ENCODE measurements at places on chromosomes 12 and 14. TPM values are rescaled to one million over a fixed set of nuclear protein-coding genes. Genes with fewer than 3 reads are reported as not detected.

DNA sequence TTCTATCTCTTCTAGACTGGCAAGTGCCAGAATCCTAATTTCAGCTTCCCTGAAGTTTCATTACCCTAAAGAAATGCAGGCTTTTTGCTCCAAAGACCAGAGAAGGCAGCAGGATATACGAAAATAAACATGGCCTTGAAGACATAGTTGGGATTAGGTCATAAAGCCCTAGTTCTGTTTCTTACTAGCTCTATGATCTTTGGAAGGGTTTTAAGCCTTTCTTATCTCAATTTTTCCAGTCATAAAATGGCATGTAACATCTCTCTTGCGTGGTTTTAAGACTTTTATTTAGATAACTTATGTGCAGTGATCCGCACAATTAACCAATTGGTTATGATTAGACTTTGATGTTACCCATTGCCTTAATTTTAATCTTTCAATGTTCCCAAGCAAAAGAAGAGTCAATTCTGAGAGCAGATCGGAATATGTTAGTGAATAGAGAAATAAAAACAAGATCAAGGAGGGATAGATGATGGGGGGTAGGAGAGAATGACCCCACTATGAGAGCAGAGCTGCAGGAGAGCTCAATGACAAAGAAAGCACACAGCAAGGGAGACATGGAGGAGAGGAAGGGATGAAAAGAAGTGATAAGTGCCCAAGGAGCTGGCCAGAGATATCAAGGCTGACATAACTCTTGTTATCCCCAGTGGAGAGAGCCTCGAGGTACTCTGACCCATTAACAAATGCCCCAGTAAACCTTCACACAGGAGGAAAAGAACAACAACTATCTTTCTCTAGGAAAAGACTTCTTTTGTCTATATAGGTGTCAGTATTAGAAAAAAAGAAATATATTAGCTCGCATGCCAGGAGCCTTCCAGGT, 53.0 kb upstream of the ANP32D start:
- DNase-seq, result peak; percentile 12
- peaks cover 6% of the 10 kb centered on the region for H3K4me1 ChIP-seq
- H3K36me3 ChIP-seq, result no peaks in the 10 kb centered on the region
- H3K4me3 ChIP-seq, result no peak overlapping the region
- H3K27ac ChIP-seq, result no peak overlapping the region

- H3K36me3 ChIP-seq, result no peaks in the 10 kb centered on the region
- no peaks in the 10 kb centered on the region for H3K27me3 ChIP-seq
- no peak overlapping the region for H3K4me3 ChIP-seq
Observed at GRCh38 chr14:51578853-51579252, 72.9 kb upstream of the FRMD6 start.

- H3K36me3 ChIP-seq, result no peaks in the 10 kb centered on the region
- peaks cover 39% of the 10 kb centered on the region for H3K4me1 ChIP-seq
- H3K4me3 ChIP-seq, result no peak overlapping the region
- H3K27me3 ChIP-seq, result no peaks in the 10 kb centered on the region
Observed at GRCh38 chr14:54686871-54687749, 120.2 kb downstream of the SAMD4A start.

DNA sequence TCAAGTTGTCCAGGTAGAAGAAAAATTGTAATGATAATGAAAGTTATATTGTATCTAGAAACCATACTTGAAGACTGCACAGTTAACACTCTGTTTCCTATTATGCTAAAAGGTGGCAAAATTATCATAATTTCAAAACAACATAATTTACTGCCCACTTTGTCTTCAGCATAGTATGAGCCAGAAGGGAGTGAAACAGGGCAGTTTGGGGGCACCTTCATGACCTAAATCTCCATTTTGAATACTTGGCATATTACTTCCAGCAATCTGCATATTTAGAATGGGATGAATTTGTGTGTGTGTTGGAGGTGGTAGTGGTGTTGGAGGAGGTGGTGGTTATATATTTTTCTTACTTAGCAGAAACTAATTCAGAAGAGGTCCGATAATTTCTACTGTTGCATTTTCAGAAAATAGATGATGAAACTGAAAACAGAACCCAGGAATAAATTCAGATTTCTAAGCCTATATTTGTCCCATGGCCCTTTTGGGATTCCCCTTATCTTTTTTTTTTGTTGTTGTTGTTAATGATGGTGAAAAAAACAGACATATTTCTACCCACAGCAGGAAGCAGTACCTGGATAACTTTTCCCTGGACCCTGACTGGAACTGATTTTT, 26.6 kb upstream of the FRMD6 start:
- no peak for DNase-seq
- no peak overlapping the region for H3K27ac ChIP-seq
- H3K4me1 ChIP-seq, result no peaks in the 10 kb centered on the region
- H3K27me3 ChIP-seq, result no peaks in the 10 kb centered on the region

DNA sequence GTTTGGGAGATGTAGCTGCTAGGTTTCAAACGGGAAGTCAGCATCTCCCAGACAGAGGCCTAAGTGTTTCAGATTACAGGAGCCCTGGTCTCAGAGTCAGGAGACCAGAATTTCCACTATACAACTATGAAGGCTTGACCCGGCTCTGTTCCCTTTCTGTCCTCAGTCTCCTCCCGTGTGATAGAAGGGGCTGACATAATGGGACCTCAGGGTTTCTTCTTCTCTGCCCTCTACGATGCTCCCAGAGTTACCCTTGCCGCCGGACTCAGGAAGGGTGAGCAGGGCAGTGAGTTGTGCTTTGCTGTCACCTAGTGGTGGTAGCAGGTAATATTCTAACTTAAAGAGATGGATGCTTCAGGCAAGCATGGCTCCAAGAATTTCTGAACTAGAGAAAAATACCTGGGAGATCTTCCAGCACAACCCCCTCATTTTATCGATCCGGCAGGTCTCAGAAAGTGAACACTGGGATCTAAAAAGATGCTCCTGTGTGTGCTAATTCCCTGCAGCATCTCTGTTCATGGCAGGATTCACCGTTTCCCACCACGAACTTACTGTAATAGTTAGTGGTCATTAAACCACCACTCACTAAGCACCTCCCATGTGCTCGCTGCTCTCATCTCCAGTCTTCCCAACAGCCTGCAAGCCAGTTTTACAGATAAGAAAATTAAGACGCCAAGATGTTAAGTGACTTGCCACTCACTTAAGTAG, 84.4 kb downstream of the VWF start:
- no peaks in the 10 kb centered on the region for H3K4me1 ChIP-seq
- H3K27me3 ChIP-seq, result no peaks in the 10 kb centered on the region
- peak; percentile 90 for DNase-seq
- H3K4me3 ChIP-seq, result no peak overlapping the region
- H3K27ac ChIP-seq, result no peak overlapping the region

- H3K27me3 ChIP-seq, result no peaks in the 10 kb centered on the region
- DNase-seq, result no peak
- no peaks in the 10 kb centered on the region for H3K36me3 ChIP-seq
- H3K4me3 ChIP-seq, result no peak overlapping the region
- no peak overlapping the region for H3K27ac ChIP-seq
- H3K4me1 ChIP-seq, result no peaks in the 10 kb centered on the region
Observed at GRCh38 chr14:105913221-105913620, 386.8 kb downstream of the TMEM121 start.

GRCh38 chr12:15341371-15341770, 19.1 kb downstream of the PTPRO start:
- no peaks in the 10 kb centered on the region for H3K27me3 ChIP-seq
- no peak overlapping the region for H3K4me3 ChIP-seq
- no peak overlapping the region for H3K27ac ChIP-seq
- H3K4me1 ChIP-seq, result no peaks in the 10 kb centered on the region

GRCh38 chr12:121784460-121784859, 9.0 kb downstream of the RHOF start:
- H3K4me1 ChIP-seq, result peaks cover 11% of the 10 kb centered on the region
- H3K4me3 ChIP-seq, result no peak overlapping the region
- H3K27me3 ChIP-seq, result no peaks in the 10 kb centered on the region

DNA sequence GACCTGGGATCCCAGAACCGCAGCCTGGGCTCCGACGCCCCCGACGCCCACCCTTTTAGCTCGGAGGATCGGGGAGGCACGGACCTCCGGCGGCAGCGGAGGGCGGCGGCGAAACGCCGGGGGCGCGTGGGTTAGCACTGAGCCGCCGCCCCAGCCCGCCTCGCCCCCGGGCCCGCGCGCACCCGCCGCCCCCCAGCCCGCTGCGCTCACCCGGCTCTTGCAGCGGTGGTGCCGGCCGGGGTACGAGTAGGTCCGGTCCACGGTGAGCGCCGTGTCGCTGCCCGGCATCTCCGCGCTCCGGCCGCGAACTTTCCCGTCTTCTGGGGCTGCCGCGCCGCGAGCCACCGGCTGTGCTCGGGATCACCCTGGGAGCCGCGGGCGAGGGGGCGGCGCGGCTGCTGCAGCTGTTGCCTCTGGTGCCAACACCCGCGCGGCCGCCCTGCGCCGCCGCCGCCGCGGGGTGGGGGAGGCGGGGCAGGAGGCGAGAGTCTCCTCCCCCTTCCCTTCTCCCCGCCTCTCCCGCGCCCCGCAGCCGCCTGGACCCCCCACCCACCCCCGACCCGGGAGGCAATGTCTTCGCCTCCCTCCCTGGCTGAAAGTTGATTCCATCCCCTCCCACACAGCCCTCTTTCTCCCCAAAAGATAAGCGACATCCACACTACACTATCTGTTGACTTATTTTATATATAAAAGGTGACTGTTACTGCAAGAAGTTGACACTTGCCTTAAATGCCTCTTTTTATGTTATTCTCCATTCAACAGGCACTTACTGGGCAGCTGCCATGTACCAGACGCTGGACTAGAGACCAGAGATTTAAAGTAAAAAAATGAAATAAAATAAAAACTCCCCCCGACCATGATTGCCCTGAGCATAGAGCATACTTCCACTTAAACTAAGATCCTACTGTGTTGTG, at the start of gene TMCC3:
TSS of gene TMCC3 (minus strand) at position 415 of the 914 bp plus-strand sequence. CDS start at position 288, 127 bp downstream.
- DNase-seq, result peak; percentile 66
- no peaks in the 10 kb centered on the region for H3K36me3 ChIP-seq
- H3K4me1 ChIP-seq, result peaks cover 19% of the 10 kb centered on the region
- H3K27me3 ChIP-seq, result peaks cover 29% of the 10 kb centered on the region

GRCh38 chr12:11884706-11885105, 186.0 kb upstream of the BCL2L14 start:
- DNase-seq, result no peak
- no peaks in the 10 kb centered on the region for H3K36me3 ChIP-seq
- no peak overlapping the region for H3K4me3 ChIP-seq
- no peaks in the 10 kb centered on the region for H3K27me3 ChIP-seq
- no peaks in the 10 kb centered on the region for H3K4me1 ChIP-seq

DNA sequence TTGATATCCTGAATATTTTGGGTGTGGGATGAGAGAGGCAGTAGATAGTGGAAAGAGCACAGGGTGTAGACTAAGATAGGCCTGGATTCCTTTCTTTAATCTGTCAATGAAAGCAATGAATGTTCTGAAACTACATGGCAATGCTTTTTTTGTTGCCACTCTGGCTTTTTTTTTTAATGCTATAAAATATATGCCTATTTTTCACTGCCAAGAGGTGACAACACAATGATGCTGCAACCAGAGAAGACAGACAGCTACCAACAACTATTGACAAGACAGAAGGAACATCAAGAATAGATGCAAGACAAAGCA, 9.4 kb downstream of the ANG start:
- no peaks in the 10 kb centered on the region for H3K27me3 ChIP-seq
- no peaks in the 10 kb centered on the region for H3K36me3 ChIP-seq
- H3K27ac ChIP-seq, result no peak overlapping the region
- H3K4me3 ChIP-seq, result no peak overlapping the region
- H3K4me1 ChIP-seq, result no peaks in the 10 kb centered on the region
- DNase-seq, result no peak

DNA sequence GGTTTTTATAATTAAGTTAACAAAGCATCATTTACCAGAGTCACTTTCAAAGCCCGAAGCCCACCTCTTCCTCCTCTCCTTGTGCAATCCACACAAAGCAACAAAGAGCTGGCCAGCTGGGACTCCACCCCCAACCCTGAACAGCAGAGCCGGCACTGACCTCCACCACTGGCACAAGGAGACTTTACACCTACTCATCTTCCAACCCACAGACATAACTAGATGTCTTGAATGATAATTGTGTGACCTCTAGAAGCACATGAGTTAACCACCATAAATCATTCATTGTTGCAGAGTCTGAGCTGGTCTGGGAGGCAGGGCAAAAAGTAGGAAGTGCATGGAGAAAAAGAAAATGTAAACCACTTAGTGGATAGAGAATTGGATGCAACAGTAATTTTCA, 72.2 kb downstream of the ST8SIA1 start:
- peak; percentile 49 for DNase-seq
- H3K36me3 ChIP-seq, result no peaks in the 10 kb centered on the region
- no peak overlapping the region for H3K4me3 ChIP-seq
- H3K4me1 ChIP-seq, result peaks cover 12% of the 10 kb centered on the region
- no peaks in the 10 kb centered on the region for H3K27me3 ChIP-seq

DNA sequence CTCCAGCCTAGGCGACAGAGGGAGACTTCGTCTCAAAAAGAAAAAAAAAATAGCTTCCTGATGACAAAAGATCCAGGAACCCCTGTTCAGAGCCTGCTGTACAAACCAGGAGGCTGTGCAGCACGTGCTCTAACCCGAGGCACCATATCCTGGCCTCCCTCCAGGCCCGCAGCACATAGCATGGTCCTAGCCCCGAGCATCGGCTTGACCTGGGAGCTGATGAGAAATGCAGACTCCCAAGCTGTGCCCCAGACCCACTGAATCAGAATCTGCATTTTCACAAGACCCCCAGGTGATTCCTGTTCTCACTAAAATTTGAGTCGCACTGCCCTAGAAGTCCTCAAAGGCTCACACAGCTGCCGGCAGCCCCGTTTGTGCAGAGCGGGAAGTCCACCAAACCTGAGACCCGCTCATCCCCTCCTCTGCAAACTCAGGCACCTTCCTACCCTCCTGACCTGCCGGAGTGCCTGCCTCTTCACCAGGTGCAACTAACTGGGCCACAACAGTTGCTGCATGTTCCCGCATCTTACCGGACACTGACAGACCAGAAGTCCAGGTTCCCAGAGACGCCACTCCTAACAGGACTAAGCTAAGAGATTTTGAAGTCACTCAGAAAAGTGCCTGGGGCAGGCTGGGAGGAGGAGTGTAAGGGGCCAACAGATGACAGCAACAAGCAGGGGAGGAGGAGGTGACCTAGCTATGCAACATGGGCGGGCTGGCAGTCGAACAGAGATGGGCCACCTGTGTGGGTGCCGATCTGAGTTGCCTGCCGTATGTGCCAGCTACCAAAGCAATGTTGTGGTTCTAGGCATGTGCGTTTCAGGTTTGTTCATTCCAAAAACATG, 24.0 kb upstream of the RIN3 start:
- H3K4me1 ChIP-seq, result no peaks in the 10 kb centered on the region
- no peak for DNase-seq
- H3K27ac ChIP-seq, result no peak overlapping the region
- no peak overlapping the region for H3K4me3 ChIP-seq

- peak; percentile 91 for DNase-seq
- no peak overlapping the region for H3K4me3 ChIP-seq
- no peaks in the 10 kb centered on the region for H3K36me3 ChIP-seq
- H3K27me3 ChIP-seq, result no peaks in the 10 kb centered on the region
- H3K4me1 ChIP-seq, result peaks cover 26% of the 10 kb centered on the region
Observed at GRCh38 chr12:3135522-3136461, 58.6 kb downstream of the TSPAN9 start.

Gene TAS2R30
- total RNA-seq, result 9.7 TPM

Gene KRT85
- total RNA-seq, result not detected

Gene AP4S1
- 25.9 TPM for total RNA-seq

Gene NKX2-1
- not detected for total RNA-seq

Gene CCDC38
- total RNA-seq, result not detected

Gene OR6C75
- total RNA-seq, result not detected

Gene CDKN3
- total RNA-seq, result 61.7 TPM

Gene PDE3A
- 9.2 TPM for total RNA-seq
